ENCODE measurements at places on chromosomes 5 and 9. TPM values are rescaled to one million over a fixed set of nuclear protein-coding genes. Genes with fewer than 3 reads are reported as not detected.

GRCh38 chr5:11043881-11044280 lies 282.8 kb upstream of the DAP start:
- DNase-seq, result no peak

DNA sequence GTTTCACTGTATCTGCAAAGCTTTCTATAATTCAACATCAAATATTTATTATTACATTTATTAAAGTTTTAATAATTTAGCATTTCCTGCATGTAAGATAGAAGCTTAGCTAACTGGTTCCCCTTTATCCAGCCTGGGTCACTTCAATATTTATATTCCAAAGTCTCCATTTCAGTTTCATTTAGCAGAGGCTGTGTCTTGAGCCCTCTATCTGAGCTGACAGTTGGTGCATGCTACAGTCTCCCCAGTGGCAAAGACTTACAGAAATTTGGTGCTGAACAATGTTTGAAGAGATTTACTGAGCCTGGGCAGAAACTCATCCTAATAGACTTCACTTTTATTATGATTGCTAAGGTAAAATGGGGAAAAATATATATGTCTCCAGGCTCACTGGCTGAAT lies 279.1 kb downstream of the TRIM32 start:
- DNase-seq, result no peak

- DNase-seq, result no peak
These were observed 7.8 kb upstream of the SOX30 start for GRCh38 chr5:157659868-157660660.

ESM1 gene
- 764 TPM for total RNA-seq

Measured in pulmonary artery endothelial cell (primary cell).